ENCODE measurements at places on chromosomes 6 and 20.

DNA sequence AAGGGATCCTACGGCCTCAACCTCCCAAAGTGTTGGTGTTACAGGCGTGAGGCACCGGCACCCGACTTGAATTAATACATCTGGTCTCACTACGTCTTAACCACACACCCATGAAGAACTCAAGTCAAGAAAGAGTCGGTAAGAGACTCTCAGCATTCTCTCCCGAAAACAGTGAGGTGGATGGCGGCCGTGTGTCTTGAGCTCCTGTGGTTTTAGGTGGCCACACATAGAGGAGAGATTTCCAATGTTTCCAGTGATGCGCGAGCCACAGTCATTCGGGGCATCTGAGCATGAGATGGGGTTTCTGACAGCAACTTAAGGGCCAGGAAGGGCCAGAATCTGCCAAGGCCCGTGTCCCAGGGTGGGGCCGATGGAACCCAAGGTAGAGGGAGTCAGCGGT is 766.4 kb upstream of the DEFB115 start:
- no peak for DNase-seq

DNA sequence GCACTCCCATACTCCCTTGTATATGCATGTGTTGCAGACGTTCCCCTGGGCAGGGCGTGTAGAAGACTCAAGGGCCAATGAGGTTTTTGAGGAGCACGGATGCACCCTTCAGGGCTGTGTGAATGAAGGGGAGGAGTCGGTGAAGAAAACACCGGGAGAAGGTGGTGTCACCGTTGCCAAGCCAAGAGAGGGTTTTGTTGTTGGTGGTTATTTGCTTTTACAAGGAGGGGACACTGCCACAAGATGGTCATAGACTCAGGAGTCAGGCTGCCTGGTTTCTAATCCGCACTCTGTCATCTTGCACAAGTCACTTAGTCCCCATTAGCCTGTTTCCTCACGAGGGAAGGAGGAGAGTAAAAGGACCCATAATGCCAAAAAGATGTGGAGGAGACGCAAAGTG is 124.0 kb downstream of the PXDC1 start:
- DNase-seq = no peak

GRCh38 chr6:166642646-166643045 is 15.6 kb upstream of the RPS6KA2 start:
- no peak for DNase-seq

- DNase-seq = no peak
These were observed 53.0 kb upstream of the FUCA2 start for GRCh38 chr6:143564484-143565017.

DNA sequence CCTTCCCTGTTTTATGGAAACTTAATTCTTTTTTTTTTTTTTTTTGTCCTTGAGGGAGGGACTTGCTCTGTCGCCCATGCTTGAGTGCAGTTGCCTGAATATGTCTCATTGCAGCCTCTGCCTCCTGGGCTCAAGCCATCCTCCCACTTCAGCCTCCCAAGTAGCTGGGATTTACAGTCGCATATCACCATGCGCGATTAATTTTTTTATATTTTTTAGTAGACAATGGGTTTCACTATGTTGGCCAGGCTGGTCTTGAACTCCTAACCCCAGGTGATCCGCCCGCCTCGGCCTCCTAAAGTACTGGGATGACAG is 654 bp downstream of the TMEM14C start:
- DNase-seq = no peak
